ENCODE measurements at places on chromosomes 1 and 21. TPM values are rescaled to one million over a fixed set of nuclear protein-coding genes. Genes with fewer than 3 reads are reported as not detected.
A peak's percentile ranks its signal among the peaks of the same experiment; 100 is the strongest.

GRCh38 chr1:179554427-179554826 is 21.3 kb downstream of the NPHS2 start:
- DNase-seq, result no peak

GRCh38 chr1:175278734-175279116 is 86.1 kb upstream of the KIAA0040 start:
- DNase-seq, result no peak

- peak; percentile 75 for DNase-seq
Measured at GRCh38 chr1:202189001-202189790, 4.4 kb upstream of the LGR6 start.

- peak; percentile 23 for DNase-seq
Measured at GRCh38 chr1:110408488-110408887, 994 bp upstream of the LAMTOR5 start.

DNA sequence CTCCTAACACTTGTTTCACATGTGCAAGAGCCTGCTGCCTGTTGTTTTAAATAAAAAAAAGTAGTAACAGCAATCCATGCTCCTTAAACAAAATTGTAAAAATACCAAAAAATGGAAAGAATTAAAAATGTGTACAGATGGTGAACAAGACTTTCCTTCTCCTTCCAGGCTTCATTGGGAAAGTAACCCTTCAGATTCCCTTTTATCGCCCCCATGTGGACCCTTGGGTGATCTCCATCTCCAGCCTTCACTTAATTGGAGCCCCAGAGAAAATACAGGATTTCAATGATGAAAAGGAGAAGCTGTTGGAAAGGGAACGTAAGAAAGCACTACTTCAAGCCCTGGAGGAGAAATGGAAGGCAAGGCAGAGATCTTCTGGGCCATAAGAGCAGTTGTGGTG is 14.2 kb downstream of the VPS13D start:
- peak; percentile 21 for DNase-seq

GRCh38 chr1:232921381-232921780 is 29.0 kb upstream of the NTPCR start:
- DNase-seq, result peak; percentile 39

- peak; percentile 80 for DNase-seq
Measured at GRCh38 chr1:183097438-183098051, 74.3 kb downstream of the LAMC1 start.

GRCh38 chr1:153000294-153000693 is 1.3 kb upstream of the SPRR3 start:
- DNase-seq, result no peak

DNA sequence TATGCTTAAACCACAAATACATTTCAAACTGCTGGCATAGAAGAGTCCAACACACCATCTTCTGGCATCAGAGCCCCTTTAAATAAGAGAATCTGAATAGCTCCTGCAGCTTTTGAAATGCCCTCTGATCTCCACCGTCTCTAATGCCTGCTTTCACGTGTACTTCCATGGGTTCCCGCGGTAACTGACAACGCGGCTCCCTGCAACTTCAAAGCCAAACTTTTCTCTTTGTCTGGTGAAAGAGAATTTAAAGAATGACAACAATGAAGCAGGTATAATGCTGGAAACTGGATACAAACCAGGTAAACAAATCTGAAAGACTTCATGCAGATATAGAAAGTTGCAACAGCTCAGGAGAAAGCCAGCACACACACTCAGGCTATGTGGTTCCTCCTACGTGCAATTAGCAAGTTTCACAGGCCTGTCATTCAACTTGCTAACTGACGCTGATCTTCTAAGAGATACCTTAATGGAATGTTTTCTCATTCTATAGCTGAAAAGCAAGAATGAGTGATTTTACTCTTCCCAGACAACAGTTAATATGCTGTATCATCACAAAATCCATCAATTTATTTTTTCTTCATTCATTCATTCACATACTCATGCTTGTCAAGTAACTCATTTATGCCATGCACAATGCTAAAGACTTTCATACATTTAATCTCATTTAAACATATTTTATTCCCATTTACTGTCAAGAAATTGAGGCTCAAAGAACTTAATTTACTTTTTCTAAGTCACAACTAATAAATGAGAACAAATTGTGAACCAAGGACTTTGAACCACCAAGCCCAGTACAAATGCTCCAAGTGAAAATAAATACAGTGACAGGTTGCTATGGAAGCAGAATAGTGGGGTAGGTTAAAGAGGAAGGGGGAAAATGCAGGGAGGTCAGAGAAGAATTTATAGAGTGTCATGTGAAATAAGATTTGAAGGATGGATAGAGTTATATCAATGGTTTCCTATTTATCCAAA is 202.7 kb upstream of the SNX7 start:
- no peak for DNase-seq

DNA sequence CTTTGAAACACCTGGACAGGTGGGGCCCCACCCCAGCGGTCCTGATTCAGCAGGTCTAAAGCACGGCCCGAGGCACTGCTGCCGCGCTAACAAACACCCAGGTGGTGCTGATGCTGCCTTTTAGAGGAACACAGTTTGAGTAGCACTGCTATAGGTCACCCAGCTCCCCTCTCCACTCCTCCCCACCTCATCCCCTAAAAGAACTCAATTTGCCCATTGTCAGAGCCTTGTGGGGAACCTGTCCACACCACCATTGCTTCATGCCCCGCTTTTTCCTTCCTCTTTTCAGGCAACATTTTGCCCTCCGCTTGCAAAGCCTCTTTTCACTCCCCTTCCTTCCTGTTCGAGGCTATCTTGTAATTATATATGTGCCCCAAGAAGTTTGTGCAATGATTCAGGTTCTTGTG is 26.2 kb upstream of the PADI4 start:
- no peak for DNase-seq

- no peak for DNase-seq
Measured at GRCh38 chr1:228293393-228293792, 85.5 kb downstream of the OBSCN start.

DNA sequence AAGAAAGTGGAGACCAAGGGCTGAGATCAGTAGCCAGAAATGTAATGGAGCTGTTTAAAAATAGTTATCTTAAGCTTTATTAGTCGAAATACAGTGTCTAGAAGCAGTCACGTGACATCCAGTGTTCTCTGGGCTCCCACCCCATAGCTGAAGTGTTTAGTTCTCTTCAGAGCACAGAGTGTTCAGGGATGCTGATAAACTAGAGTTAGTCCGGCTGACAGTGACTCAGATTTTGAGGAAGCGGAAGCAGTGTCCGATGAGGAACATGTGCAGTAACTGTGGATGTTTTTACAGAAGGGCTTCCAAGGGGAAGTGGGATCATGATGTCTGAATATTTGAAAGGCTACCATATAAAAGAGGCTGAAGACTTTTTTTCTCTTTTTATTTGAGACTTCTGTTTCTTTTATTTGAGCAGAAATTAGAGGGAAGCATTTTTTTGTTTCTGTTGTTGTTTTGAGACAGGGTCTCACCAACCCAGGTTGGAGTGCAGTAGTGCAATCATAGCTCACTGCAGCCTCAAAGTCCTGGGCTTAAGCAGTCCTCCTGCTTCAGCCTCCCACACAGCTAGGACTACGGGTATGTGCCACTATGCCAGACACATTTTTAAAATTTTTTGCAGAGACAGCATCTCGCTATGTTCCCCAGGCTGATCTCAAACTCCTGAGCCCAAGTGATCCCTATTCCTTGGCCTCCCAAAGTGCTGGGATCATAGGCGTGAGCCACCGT is 124.2 kb downstream of the GALNT2 start:
- peak; percentile 75 for DNase-seq

DNA sequence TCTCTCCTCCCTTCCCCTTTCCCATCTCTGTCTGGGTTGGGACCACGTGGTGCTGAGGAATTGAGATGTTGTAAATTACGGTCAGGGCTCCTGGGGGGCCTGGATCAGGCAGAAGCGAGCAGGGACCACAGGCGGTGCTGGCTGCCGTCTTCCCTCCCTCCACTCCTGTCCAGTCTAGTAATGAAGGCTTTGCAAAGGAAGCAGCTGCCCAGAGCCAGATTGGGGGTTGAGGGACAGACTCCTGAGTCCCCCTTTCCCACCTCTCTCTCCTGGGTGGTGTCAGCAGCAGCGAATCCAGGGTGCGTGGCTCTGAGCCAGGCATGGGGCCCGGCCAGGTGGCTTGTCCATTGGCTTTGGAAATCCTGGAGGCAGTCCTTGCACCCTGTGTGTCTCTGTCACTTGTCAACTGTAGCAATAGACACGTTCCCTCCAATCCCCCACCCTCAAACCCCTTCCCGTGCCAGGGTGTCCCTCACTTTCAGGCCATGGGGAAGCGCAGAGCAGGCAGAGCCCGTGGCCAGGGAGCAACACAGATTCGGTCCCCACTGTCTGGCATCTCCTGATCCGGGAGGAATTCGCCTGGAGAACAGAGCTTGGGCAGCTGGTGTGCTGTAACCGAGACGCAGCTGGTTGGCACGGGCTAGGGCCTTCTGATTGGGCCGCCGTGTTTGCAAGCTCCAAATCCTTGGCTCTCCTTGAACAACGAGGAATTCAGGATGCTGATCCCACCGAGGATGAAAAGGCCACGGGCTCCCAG is 64.8 kb upstream of the WNT4 start:
- DNase-seq, result peak; percentile 24

DNA sequence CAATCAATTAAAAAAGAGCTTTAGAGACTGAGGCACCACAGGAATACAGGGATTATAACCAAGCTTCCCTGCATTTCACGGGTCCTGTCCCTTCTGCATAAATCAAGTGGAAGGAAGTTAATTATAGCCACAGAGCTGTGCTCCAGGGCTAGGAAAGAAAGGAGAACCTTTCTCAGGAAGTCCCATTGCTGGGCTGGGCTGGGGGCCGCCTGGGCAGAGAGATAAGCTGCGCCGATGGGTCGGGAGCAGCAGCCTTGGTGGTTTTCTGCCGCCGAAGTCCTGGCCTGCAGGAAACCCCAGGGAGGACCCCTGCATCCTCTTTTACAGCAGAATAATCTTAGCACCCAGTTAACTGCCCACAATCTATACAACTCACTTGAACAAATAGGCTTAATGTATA is 12.6 kb upstream of the CD34 start:
- no peak for DNase-seq

DNA sequence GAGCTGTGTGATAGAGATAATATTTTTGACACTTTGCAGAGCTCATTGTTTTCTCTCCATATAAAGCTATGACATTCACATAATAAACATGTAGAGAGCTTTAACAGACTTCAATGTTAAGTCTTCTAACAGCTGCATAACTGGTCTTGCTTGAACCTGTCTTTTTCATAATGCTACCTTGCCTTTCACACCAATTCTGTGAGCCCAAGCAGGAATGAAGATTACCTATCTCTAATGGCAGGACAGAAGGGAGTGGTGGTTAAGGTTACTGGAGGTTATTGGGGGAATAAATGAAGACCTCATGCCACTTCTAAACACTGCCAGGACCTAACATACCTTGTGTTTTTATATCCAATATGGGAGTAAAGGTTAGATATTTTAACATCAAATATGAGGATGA is 2.3 kb upstream of the CD55 start:
- DNase-seq, result no peak

- no peak for DNase-seq
Measured at GRCh38 chr1:219587401-219587800, 25.5 kb downstream of the ZC3H11B start.

DNA sequence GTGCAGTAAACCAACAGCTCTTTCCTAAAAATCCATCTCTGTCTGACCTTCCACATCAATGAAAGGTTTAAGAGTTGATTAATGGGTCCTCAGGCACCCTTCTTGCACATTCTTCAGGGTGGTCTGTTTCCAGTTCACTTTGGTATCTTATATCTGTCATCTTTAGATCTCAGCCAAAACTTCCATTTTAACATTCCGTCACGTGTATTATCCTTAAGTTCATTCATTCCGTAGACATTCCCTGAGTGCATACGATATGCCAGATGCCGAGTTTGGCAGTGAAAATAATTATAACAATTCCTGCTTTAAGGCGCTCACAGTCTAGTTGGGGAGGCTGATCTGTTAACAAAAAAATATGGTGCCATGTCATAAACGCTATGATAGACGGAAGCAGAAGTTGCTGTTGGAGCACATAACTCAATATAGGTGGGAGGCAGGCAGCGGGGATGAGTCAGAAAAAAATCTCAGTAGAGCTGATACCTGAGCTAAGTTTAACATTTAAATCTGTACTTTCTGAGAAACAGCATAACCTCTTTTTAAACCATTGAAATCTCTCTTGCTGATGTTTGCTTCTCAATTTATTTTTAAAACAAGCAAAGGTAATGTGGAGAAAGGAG is 59.6 kb upstream of the HOOK1 start:
- no peak for DNase-seq

- no peak for DNase-seq
Measured at GRCh38 chr1:34362949-34363348, 186.2 kb downstream of the C1orf94 start.

GRCh38 chr1:80639777-80640533 is 1160.8 kb upstream of the ADGRL2 start:
- DNase-seq, result no peak

GRCh38 chr1:10536133-10536770 is 61.5 kb downstream of the PEX14 start:
- DNase-seq, result no peak

DNA sequence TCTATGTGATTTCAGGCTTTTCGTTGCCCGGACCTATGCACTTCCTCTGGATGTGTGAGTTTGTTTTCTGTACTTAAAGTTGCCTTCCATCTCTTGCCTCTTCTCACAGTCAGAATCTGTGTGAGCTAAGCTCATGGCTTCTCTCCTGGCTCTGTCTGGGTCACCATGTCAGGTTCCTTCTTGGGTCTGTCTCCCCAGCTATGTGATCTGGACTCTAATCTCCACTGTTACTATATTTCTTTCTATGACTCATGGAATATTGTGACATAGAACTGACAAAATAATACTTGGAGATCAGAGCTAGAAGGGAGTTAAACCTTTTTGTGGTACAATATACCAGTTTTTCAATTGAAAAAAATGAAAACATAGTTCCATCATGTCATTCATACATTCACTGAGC is 172.7 kb upstream of the FGGY start:
- DNase-seq, result peak; percentile 61

DNA sequence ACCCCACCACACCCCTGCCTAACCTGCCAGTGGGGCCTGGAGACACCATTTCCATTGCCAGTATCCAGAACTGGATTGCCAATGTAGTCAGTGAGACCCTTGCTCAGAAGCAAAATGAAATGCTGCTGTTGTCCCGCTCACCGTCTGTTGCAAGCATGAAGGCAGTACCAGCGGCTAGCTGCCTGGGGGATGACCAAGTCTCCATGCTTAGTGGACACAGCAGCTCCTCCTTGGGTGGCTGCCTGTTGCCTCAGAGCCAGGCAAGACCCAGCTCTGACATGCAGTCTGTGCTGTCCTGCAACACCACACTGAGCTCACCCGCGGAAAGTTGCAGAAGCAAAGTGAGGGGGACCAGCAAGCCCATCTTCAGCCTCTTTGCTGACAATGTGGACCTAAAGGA is 33.4 kb downstream of the STYXL2 start:
- no peak for DNase-seq

GRCh38 chr1:44631647-44632539 is 42.4 kb downstream of the TMEM53 start:
- DNase-seq, result peak; percentile 95

GRCh38 chr1:67651031-67651430 is 34.0 kb upstream of the GADD45A start:
- no peak for DNase-seq

Gene VHLL
- total RNA-seq, result not detected

Gene EDARADD
- total RNA-seq, result 2.3 TPM

Gene C1orf35
- total RNA-seq, result 15.6 TPM

Gene RHBDL2
- not detected for total RNA-seq

Gene FMN2
- 141 TPM for total RNA-seq

Gene XKR8
- total RNA-seq, result 5.4 TPM

Gene REN
- not detected for total RNA-seq

Gene CLEC20A
- not detected for total RNA-seq

Gene CLCA1
- not detected for total RNA-seq

Gene SRM
- total RNA-seq, result 48.0 TPM

Gene ORC1
- 1.9 TPM for total RNA-seq
